GF-D8 (cell line): ENCODE measurements at places on chromosomes 2 and 18.

GRCh38 chr18:63683152-63683551, 19.6 kb upstream of the SERPINB11 start:
- no peak for DNase-seq

DNA sequence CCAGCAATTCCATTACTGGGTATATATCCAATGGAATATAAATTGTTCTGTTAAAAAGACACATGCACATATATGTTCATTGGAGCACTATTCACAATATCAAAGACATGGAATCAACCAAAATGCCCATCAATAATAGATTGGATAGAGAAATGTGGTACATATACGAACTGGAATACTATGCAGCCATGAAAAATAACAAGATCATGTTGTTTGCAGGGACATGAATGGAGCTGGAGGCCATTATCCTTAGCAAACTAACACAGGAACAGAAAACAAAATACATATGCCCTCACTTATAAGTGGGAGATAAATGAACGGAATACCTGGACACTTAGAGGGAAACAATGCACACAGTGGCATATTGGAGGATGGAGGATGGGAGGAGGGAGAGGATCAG, 355.8 kb downstream of the CCDC85A start:
- no peak for DNase-seq

DNA sequence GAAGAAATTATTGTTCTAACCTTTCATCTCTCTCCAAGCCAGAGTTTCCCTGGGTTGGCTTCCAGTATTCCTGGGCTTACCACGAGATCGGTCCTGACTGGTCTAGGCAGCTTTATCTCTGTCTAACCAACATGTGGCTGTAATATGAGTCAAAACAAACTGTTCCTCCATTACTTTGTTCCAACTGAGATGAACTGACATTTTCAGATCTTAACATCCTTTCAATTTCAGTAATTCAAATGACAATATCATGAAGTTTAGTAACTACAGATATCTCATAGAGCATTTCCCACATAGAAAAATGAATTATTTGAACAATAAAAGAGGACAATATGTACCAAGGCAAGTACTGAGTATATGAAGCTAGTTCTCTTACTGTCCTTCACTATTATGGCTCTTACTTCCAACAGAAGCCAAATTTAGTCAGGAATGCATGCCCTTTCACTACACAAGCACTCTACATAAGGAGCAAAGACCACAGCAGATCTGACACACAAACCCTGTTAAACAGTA, 15.5 kb downstream of the SLC25A12 start:
- no peak for DNase-seq

DNA sequence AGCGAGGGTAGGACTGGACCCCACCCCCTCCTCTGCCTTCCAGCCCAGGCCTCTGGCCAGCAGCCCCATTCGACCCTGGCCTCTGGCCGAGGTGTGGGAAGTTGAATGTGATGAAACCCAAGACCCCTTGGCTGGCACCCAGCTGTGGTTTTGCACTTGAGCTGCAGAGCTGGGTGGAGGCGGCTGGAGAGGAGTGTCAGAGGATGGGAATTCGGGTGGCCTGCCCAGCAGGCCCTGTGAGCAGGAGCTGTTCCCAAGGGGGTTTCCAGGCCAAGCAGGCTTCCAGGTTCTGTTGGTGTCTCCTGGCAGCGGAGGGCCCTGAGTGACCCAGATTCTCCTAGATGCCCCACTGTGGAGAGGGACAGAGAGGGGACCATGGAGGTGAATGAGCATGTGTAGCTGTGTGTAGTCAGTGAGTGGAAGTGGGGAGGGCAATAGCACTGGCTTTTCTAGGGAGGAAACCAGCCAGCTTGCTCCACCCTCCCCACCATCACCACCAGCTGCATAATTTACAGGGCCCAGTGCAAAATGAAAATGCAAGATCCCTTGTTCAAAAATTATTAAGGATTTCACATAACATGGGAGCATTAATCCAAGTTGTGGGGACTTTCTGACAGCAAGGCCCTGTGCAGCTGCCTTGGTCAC, 172.2 kb upstream of the HAAO start:
- peak; percentile 79 for DNase-seq

DNA sequence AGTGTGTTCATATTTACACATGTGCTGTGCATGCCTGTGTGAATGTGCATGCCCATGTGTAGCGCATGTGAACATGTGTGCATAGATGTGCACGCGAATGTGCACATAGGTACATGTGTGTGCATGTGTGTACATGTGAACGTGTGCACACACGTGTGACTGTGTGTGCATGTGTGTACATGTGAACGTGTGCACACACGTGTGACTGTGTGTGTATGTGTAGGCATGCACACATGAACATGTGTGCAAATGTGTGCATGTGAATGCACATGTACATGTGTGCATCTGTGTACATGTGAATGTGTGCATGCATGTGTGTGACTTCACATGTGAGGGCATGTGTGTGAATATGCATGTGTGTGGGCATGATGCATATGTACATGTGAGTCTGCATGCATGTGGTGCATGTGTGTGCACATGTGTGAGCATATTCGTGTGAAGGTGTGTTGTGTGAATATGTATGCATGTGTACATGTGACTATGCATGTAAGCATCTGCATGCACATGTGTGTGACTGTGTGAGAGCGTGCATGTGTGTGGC, 122.4 kb downstream of the PTGR3 start:
- DNase-seq = no peak

GRCh38 chr2:8631465-8632005, 50.3 kb upstream of the ID2 start:
- DNase-seq = no peak

- DNase-seq = no peak
These were observed 23.0 kb upstream of the MSGN1 start for GRCh38 chr2:17793296-17793695.

GRCh38 chr2:164457271-164457670, 164.0 kb downstream of the GRB14 start:
- DNase-seq = no peak

- peak; percentile 75 for DNase-seq
These were observed 919 bp upstream of the PCBP1 start for GRCh38 chr2:70086278-70086837.

DNA sequence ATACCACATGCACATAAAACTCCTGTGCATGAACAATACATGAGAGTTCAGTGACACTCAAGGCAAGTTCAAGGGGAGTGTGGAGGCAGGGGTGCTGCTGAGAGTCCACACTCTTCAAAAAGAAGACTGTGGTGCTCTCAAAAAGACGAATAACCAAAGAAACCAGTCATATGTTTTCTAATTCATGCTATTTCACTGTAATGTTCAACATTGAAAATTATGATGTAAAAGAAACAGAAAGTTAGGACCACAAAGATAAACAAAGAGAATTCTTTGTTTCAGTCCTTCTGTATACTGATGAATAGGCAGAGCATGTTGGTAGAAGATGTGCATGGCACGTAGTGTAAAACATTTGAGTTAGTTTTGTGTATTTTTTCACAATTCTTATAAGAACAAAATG, 864.2 kb upstream of the LRATD1 start:
- no peak for DNase-seq

DNA sequence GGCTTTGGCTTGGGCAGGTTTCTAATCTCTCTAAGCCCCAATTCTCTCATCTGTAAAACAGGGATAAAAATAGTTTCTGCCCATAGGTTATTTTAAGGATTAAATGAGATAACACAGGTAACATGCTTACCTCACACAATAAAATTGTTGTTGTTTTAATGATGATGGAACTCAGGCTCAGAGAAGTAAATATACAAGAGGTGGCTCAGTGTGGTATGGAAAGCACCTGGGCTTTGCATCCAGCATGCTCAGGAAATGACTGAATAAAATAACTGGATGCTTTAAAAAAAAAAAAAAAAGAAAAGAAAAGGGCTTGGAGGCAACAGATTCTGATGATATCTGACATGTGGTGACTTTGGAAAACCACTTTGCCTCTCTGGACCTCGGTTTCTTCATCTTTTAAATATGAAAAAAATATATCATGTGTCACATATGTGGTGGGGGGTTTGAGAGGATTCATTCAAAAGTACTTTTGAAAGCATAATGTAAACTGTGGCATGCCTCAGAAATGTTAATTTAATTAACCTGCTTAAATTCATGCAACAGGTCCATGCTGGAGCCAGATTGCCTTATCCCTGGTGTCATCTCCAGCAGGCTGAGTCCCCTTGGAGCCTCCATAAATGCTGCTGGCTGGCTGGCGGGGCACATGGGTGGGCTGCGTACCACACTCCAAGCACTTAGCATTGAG, 112.8 kb upstream of the CDC42EP3 start:
- DNase-seq = no peak

DNA sequence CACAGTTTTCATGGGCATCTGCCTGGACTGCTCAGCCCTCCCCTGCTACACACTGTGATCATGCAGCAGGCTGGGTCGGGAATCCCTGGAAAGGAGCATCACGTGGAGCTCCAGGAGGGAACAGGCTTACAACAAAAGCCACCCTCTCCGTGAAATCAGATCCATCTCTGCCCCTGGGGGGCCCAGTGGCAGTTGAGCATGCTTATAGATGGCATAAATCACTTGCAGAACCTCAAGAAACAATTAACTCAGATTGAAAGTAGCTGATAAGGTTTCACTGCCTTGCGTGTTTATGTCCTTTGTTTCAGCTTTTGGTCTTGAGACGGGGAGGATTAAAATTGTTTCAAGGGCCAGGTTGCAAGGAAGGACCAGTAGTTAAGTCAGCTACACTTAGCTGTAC, 354.8 kb upstream of the MEIS1 start:
- no peak for DNase-seq

- DNase-seq = peak; percentile 88
These were observed 20.7 kb upstream of the NT5DC4 start for GRCh38 chr2:112699984-112700667.
